ENCODE measurements at places on chromosomes 5 and 9. TPM values are rescaled to one million over a fixed set of nuclear protein-coding genes. Genes with fewer than 3 reads are reported as not detected.

SLC6A19 gene
- total RNA-seq = not detected

HTR4 gene
- 3.1 TPM for total RNA-seq

TXNDC8 gene
- not detected for total RNA-seq

FIBCD1 gene
- not detected for total RNA-seq

STRBP gene
- total RNA-seq = 14.4 TPM

FOXI1 gene
- not detected for total RNA-seq

SLC6A3 gene
- not detected for total RNA-seq

PCDHGA1 gene
- total RNA-seq = 1.1 TPM

PCDHB10 gene
- 3.9 TPM for total RNA-seq

LRRC26 gene
- total RNA-seq = not detected

DNA sequence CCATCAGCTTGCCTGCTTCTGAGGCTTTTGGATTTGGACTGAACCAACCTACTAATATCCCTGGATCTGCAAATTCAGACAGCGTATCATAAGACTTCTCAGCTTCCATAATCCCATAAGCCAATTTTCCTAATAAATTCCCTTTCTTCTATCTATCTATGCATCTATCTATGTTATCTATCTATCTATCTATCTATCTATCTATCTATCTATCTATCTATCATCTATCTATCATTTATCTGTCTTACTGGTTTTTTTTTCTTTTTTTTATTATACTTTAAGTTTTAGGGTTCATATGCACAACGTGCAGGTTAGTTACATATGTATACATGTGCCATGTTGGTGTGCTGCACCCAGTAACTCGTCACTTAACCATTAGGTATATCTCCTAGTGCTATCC is 2045.4 kb upstream of the CDH6 start:
- H3K36me3 ChIP-seq = no peaks in the 10 kb centered on the region
- H3K4me1 ChIP-seq = no peaks in the 10 kb centered on the region
- no peaks in the 10 kb centered on the region for H3K27me3 ChIP-seq
- no peak overlapping the region for H3K4me3 ChIP-seq
- no peak overlapping the region for H3K27ac ChIP-seq

DNA sequence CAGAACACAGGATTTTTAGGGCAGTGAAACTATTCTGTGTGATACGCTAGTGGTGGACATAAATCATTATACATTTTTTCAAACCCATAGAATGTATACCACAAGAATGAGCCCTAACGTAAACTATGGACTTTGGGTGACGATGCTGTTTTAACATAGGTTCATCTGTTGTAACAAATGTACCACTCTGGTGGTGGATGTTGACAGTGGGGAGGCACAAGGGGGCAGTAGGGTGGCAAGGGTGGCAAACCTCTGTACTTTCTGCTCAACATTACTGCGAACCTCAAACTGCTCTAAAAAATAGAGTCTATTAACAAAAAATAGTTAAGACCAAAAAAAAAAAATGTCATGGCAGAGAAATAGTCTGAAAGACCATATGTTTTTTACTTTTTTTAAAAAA is 9.1 kb upstream of the MVB12B start:
- no peaks in the 10 kb centered on the region for H3K4me1 ChIP-seq
- no peak overlapping the region for H3K27ac ChIP-seq
- no peaks in the 10 kb centered on the region for H3K27me3 ChIP-seq
- no peaks in the 10 kb centered on the region for H3K36me3 ChIP-seq
- DNase-seq = no peak

DNA sequence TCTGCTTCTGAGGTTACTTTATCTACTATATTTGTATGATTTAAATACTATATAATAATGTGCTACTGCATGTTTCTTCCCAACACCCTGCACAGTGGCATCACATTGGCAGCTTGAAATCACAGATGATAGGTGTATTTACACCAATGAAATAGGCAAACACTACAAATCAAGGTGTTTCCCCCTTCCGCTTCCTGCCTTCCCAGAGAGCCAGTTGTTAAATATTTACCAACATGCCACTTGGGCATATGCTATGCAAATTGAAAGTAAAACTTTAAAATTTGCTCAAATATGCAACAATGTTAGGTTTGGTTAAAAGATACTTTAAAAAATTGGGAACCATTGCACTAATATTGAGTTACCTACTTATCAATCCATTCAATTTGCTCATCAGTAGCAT is 58.2 kb upstream of the SMARCA2 start:
- no peaks in the 10 kb centered on the region for H3K4me1 ChIP-seq
- no peak overlapping the region for H3K27ac ChIP-seq
- no peaks in the 10 kb centered on the region for H3K36me3 ChIP-seq
- no peak overlapping the region for H3K4me3 ChIP-seq
- H3K27me3 ChIP-seq = no peaks in the 10 kb centered on the region
- DNase-seq = no peak

DNA sequence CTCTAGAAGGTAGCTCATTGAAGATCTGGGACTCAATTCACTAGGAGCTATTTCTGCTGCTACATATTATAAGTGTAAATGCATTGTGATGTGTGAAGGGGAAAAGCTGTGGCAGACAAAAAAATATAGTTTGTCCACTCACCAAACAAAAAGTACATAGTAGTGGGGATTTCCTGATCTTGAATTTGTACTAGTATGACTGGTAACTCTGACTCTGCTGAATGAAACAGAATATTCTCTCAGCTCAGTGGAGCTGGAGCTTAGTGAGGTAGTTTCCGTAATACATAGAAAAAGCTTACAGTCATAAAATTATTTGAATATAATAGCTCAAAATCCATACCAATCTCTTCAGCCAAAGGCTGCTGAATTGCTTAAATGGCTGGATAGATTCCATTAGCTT is 455.6 kb upstream of the CD180 start:
- H3K27ac ChIP-seq = peak overlapping the region; percentile 53
- DNase-seq = no peak
- H3K4me1 ChIP-seq = no peaks in the 10 kb centered on the region
- no peak overlapping the region for H3K4me3 ChIP-seq

DNA sequence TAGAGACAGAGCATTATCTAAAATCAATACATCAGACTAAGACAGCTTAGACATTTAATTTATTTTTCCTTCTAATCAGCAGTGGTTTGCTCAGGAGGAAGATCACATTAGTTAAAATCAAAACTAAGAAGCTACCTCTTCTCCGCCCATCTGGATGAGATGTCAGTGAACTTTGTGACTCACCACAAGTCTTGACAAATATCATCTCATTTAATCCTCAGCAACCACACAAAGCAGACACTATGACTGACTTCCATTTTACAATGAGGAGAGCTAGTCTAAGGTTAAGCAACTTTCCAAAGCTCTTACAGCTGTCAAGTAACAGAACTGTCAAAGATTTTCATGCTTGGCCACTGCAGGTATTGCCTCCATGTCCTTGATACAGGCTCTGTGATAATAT is 289.5 kb downstream of the DEPDC1B start:
- no peak for DNase-seq
- peaks cover 6% of the 10 kb centered on the region for H3K4me1 ChIP-seq
- no peak overlapping the region for H3K27ac ChIP-seq
- no peaks in the 10 kb centered on the region for H3K27me3 ChIP-seq

DNA sequence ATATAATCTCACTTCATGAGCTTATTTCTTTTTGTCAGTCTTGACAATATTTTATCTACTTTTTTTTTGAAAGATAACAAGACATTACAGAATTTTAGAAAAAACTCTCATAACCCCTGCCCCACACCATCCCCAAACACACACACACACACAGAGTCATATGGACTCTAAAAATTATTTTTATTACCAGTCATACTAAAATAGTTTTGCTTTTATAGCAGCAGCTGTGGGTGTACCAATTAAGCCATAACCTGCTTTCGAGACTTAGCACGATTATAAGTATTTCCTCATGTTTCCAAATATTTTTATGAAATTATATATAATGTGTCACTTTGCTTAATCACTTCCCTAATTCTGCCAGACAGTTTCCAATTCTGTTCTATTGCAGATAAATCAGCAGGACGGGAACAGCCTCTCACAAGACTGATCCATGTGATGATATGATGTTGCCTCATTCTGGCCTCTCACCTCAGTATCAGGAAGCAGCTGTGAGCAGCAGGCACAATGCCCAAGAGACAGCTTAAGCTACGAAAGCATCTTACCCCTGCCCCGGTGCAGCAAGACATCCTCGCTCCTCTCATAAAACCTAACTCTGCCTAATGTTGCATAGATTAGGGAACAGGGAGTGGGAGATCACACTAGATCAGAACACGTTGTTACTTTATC is 7.0 kb downstream of the PDCL start:
- peak; percentile 88 for DNase-seq
- H3K4me1 ChIP-seq = peaks cover 22% of the 10 kb centered on the region
- H3K27me3 ChIP-seq = no peaks in the 10 kb centered on the region
- peaks cover 29% of the 10 kb centered on the region for H3K36me3 ChIP-seq

GRCh38 chr9:120936011-120936763 is 9.6 kb upstream of the TRAF1 start:
- no peaks in the 10 kb centered on the region for H3K27me3 ChIP-seq
- peak; percentile 97 for DNase-seq
- no peaks in the 10 kb centered on the region for H3K4me1 ChIP-seq
- no peaks in the 10 kb centered on the region for H3K36me3 ChIP-seq
- H3K4me3 ChIP-seq = no peak overlapping the region

- DNase-seq = no peak
- no peaks in the 10 kb centered on the region for H3K27me3 ChIP-seq
- H3K4me3 ChIP-seq = no peak overlapping the region
- H3K36me3 ChIP-seq = no peaks in the 10 kb centered on the region
- no peak overlapping the region for H3K27ac ChIP-seq
Measured at GRCh38 chr5:27276119-27276518, 237.7 kb upstream of the CDH9 start.

- no peak for DNase-seq
- H3K4me1 ChIP-seq = no peaks in the 10 kb centered on the region
- H3K27ac ChIP-seq = no peak overlapping the region
Measured at GRCh38 chr5:134813827-134814226, 31.9 kb upstream of the C5orf24 start.

GRCh38 chr9:107890921-107891465 is 401.4 kb upstream of the KLF4 start:
- no peak overlapping the region for H3K4me3 ChIP-seq
- peaks cover 16% of the 10 kb centered on the region for H3K4me1 ChIP-seq
- H3K27me3 ChIP-seq = no peaks in the 10 kb centered on the region
- no peak overlapping the region for H3K27ac ChIP-seq
- H3K36me3 ChIP-seq = no peaks in the 10 kb centered on the region

GRCh38 chr5:136155761-136156160 is 23.1 kb downstream of the SMAD5 start:
- no peak overlapping the region for H3K4me3 ChIP-seq
- peaks cover 13% of the 10 kb centered on the region for H3K36me3 ChIP-seq
- H3K4me1 ChIP-seq = peaks cover 36% of the 10 kb centered on the region
- DNase-seq = no peak
- H3K27me3 ChIP-seq = no peaks in the 10 kb centered on the region

DNA sequence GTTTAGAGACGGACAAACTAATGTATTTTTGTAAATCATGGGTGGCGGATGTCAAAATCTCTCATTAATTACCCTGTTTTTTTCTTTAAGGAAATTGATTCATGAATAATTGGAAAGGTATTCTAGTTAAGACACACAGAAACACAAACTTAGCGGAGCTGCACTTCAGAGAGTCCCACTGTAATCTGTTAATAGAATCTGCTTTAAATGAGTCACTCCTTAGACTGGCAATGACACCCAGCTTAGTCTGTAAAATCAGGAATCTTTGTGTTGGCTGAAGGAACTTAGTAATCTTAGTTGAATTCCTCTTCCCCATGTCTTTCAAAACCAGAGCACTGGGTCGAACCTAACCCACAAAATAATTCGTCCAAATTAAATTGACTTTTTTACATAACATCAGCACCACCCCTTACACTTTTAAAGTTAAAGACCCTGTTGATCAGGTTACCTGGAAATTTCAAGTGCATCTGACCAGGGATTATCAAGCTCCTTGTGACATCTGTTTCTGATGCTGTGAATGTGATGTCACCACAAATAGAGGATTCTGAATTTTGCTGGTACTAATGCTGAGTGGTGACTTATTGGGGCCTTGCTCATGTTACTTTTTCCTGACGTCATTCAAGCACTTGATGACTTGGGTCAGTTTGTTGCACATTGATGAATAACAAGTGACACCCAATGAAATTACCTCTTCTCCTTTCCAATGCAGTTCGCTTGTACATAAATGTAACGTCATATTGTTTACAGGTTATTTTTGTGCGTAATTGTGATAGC is 313.6 kb downstream of the KCTD16 start:
- H3K27ac ChIP-seq = no peak overlapping the region
- no peaks in the 10 kb centered on the region for H3K36me3 ChIP-seq
- no peaks in the 10 kb centered on the region for H3K27me3 ChIP-seq
- H3K4me1 ChIP-seq = no peaks in the 10 kb centered on the region
- no peak overlapping the region for H3K4me3 ChIP-seq
- no peak for DNase-seq

GRCh38 chr9:36322462-36322861 is 64.2 kb upstream of the GNE start:
- no peak overlapping the region for H3K27ac ChIP-seq
- H3K4me1 ChIP-seq = no peaks in the 10 kb centered on the region
- H3K36me3 ChIP-seq = no peaks in the 10 kb centered on the region
- DNase-seq = no peak
- H3K4me3 ChIP-seq = no peak overlapping the region

GRCh38 chr9:69824499-69825252 is 4.1 kb downstream of the CFAP95 start:
- H3K36me3 ChIP-seq = no peaks in the 10 kb centered on the region
- peaks cover 7% of the 10 kb centered on the region for H3K4me1 ChIP-seq
- no peak overlapping the region for H3K27ac ChIP-seq
- DNase-seq = no peak
- no peak overlapping the region for H3K4me3 ChIP-seq
- peaks cover 14% of the 10 kb centered on the region for H3K27me3 ChIP-seq

- DNase-seq = peak; percentile 77
- H3K27me3 ChIP-seq = no peaks in the 10 kb centered on the region
- peak overlapping the region; percentile 11 for H3K27ac ChIP-seq
- H3K4me3 ChIP-seq = no peak overlapping the region
- peaks cover 10% of the 10 kb centered on the region for H3K36me3 ChIP-seq
Measured at GRCh38 chr9:114004221-114004716, 73.8 kb downstream of the AMBP start.

GRCh38 chr9:13128266-13128860 is 151.1 kb downstream of the MPDZ start:
- H3K4me1 ChIP-seq = no peaks in the 10 kb centered on the region
- no peaks in the 10 kb centered on the region for H3K27me3 ChIP-seq
- no peaks in the 10 kb centered on the region for H3K36me3 ChIP-seq

GRCh38 chr9:120925535-120926396 is 830 bp downstream of the TRAF1 start:
- H3K4me1 ChIP-seq = peaks cover 16% of the 10 kb centered on the region
- H3K36me3 ChIP-seq = no peaks in the 10 kb centered on the region
- DNase-seq = peak; percentile 57
- H3K27me3 ChIP-seq = no peaks in the 10 kb centered on the region
- H3K4me3 ChIP-seq = no peak overlapping the region
